ENCODE measurements at places on chromosomes 13 and 19. TPM values are rescaled to one million over a fixed set of nuclear protein-coding genes. Genes with fewer than 3 reads are reported as not detected.

DNA sequence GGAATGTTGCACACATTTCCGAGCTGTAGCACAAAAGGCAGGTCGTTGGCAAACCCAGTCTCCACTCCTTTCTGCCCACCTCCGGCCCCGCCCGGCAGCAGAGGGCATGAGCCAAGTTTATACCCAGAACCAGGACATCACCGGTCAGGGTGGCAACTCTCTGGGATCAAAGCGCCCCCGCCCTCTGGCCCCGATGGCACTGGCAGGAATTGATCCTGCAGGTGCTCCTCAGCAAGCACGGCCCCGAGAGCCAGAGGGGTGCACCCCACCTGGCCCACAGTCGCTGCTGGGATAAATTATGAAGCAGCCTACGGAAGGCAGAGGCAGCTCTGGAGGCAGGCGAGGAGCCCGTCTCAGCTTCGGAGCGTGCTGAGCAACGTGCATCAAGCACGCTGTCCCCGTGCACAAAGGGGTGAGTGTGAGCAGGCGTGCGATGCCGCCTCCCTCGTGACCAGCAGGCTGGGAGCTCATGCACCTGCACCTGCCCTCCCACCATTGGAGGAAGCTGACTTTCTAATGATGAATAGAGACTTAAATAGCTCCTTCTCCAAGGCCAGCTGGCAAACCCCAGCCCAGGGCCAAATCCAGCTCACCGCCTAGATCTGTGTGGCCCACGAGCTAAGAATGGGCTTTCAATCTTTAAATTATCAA is 25.7 kb downstream of the SHC2 start:
- DNase-seq = no peak

Gene LHB
- not detected for total RNA-seq

DNA sequence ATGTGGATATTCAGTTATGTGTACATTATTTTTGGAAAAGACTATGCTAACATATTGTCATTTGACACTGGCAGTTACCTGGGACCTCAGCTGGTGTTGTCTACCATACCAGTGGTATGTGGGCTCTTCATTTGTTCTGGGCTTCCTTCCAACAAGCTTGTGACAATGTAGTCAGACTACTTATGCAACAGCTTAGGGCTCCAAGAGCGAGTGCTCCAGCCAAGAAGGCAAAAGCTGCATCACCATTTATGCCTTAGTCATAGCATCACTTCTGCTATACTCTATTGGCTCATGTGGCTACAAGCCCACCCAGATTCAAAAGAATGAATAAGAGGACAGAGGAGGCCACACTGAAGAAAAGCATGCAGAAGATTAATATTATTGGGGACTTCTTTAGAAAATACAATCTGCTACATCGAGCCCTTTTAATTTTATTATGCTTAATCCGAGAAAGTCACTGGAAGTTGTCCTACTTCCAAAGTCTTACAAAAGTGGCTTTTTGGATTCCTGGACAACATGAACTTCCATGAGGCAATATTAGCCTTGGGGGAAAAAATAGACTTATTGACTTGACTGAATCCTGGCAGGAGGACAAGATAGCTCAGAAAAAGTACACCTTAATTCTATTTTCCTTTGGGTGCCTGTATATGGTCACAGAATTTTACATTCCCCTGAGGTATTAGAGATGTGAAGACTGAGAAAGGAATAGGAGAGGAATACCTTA is 529.4 kb upstream of the HTR2A start:
- no peak for DNase-seq

Gene COX6B2
- 0.20 TPM for total RNA-seq

DNA sequence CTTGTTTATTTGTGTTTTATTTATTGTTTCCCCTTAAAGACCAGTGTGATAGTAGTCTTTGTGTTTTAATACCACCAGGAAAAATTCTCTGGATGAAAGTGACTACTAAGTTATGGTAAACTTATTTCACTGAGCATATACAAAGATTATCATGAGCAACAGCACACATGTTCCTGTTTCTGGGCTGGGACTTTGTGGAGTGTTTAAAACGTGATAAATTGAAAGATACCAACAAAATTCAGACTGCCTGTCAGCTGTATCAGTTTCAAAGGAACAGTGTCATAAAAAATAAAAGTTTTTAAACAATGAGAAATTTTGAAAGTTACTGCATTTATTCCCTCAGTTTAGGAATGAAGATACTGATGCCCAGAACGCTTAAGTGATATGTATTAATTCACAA is 259.4 kb downstream of the DACH1 start:
- no peak for DNase-seq

Gene C19orf18
- total RNA-seq = not detected

DNA sequence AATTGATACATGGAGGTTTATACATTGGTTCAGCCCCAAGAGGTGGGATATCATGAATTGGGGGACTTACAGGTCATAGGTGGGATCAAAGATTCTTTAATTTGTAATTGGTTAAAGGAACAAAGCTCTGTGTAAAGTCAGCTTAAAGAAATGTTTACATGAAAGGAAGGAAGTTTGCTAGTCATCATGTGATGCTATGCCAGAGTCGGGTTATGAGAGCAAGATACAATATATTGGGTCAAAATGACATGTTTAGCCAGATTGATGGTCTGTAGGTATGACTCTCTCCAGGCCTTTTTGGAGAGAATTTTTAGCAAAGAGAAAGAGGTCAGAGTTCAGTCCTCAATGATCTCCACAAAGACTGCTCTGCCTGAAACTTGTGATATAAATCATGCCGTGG is 5.3 kb upstream of the CYSLTR2 start:
- no peak for DNase-seq

GRCh38 chr13:53237696-53238095 is 209.1 kb downstream of the OLFM4 start:
- DNase-seq = no peak

DNA sequence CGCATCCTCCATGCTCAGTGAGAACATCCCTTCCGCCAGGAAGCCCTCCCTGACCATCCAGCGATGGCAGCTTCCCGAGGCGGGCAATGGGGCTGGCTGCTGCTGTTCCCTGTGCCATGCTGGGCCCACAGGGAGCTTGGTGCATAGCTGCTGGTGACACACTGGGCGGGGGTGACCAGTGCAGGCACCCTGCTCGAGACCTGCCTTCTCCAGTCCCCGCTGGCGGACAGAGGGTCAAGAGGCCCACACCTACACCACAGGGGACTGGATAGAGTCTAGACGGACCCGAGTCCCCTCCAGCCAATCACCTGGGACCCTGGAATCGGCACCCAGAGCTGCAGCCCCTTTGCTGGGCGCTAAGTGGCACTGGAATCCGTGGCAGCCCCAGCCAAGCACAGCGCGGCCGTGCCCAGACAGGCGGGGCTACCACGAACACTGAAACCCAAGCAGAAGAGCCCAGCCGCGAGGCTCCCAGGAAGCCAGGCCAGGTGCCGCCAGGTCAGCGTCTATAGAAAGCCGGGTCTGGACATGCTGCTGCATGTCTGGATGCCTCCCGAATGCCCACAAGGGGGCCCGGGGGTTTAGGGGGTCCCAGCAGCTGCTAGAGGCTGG is 9.0 kb upstream of the TBXA2R start:
- no peak for DNase-seq

Gene LYPD3
- total RNA-seq = 4.6 TPM

DNA sequence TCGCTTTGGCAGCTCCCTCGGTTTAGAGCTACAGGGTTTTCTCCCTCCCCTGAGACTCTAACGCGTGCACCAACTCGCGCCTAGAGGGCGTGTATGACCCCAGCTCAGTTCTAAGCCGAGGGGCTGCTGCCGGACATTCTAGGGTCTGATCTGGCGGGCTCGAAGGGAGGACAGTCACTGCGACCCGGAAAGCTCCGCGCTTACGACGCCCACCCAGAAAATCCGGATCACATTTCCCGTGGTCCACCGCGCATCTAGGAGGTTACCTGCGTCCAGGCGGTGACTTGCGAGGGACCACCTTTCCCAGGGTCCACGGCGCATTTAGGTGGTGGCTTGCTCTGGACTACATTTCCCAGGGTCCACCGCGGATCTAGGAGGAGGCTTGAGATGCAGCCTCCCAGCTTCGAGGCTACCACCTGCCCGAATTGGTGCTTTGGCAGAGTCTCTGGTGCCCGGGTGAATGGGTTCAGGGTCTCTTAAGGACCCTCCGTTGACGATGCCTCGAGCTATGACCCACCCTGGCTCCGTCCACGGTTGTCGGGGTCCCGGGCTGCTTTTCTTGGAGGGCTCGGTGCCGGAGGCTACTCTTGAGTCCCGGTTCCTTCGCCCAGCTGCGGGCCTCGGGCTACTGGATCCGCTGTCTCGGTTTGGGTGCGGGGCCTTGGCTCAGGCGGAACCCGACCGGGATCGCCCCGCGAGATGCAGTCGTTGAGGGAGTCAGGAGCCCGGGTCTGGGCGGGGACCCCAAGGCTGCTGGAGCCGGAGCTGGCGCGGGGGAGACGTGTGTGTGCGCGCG is 30.5 kb downstream of the ZNF146 start:
- no peak for DNase-seq

Gene BRME1
- 14.4 TPM for total RNA-seq

DNA sequence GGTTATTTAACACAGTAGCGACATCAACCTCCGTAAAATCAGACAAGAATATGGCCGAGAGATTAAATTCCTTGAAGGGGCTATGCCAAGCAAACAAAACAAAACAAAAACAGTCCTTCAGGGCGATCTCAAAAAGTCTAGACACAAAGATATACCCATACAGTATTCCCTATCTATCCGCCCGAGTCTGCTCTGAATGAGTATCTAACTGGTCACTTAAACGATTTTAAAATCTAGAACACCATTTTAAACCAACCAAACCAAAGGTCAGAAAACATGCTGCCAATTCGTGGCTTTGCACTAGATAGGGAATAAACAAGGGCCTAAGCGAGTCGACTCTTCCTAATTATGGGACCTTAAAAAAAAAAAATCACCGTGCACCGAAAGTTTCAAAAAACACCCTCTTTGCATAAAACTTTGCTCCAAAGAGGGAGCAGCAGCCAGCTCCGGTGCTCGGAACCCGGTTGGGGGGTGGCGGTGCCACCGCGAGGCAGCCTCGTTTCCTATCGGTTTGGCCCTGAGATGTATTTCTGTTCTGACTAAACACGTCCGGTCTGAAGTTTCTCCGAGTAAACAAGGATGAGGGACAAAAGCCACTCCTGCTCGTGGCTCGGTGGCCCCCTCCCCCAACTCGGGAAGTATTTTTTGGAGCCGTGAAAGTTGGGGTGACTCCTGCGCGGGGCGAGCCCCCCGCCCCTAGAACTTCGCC is 1.8 kb downstream of the HMGB1 start:
- DNase-seq = peak; percentile 69

Gene PALM3
- 2.3 TPM for total RNA-seq

DNA sequence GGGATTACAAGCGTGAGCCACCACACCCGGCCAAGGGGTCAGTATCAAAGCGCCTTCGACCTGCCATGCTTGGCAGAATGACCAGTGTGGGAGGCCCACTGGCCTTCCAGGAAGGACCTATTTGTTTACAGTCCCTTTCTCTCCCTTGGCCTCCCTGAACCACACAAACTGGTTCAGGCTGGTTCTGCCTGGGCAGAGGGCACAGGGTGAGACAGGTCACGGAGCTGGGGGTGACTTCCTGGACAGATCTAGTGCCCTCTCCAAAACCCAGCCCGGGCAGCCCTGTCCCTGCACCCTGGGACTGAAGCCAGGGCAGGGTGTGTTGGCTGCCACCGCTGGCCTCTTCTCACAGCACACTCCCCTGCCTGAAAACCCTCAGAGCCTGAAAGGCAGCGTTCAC is 11.3 kb downstream of the PLEKHF1 start:
- DNase-seq = no peak

DNA sequence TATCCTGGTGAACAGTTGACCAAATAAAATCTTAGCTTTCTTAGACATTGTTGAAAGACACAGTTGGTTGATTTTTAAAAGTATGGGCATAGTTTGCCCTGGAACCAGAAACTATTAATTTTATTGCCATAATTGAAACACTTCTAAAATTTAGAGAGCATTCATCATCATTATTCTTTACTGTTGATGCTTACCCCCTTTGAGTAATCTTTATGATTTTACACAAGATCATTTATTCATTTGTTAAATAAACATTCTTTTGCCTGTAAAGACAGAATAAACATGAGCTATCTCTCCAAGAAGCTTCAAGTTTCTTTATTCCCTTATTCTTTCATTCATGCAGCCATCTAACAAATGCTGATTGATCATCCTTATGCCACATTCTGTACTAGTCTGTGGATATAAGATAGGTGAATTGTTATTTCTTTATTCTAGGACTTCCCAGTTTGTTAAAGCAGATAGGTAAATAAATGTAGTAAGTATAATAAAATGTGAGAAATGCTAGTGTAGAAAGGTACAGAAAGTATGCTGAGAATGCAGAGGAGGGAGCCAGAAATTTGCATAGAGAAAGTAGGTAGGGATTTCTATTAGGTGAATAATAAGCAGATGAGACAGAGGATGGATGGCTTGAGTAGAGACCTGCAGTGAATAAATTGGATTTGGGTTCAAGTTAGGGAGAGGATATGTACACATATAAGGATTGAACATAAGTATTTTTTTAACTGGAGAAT is 8.2 kb downstream of the SERTM1 start:
- DNase-seq = no peak

Gene FFAR2
- 0.20 TPM for total RNA-seq

DNA sequence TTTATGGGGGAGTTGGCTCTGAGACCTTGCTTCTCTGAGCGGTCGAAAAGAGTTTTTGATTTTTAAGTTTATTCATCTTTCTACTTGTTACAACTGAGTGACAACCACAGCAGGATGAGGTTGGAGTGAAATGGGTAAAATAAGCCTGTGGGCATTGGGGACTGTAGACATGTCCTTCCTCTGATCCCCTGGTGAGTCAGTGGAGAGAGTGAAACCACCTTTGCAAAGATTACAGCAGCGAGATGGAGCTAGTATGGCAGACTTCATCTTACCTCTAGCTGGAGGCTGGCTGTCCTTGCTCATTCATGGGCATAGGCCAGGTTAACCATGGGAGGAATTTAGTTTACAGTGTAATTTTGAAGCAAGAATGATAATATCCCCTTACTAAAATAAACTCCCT is 30.9 kb upstream of the PSG9 start:
- no peak for DNase-seq

- no peak for DNase-seq
Measured at GRCh38 chr13:73240193-73240592, 181.4 kb downstream of the KLF5 start.

Gene ERICH4
- 2.3 TPM for total RNA-seq

Gene PNMA8B
- 1.0 TPM for total RNA-seq

- no peak for DNase-seq
Measured at GRCh38 chr19:18290302-18291018, 9.0 kb upstream of the JUND start.

Gene ZNF677
- 37.8 TPM for total RNA-seq

DNA sequence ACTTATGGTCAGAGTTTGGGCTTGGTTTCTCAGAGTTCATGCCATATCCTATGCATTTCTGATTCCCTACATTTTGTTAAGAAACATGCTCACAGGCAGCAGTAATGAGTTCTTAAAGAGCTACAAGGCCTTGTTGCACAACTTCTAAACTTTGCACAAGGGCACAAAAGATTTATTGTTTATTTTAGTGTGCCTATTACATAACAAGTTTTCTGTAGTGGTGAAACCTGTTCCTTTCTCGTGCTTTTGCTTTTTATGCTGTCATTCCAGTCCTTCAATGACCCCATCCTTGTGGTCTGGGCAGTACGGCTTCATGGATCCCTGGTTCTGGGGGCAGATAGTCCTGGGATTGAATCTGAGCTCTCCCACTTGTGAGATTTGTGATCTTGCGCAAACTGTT is 17.8 kb downstream of the ZNF507 start:
- DNase-seq = peak; percentile 34

Gene TLE6
- total RNA-seq = 4.7 TPM

Gene SIGLEC8
- 0.13 TPM for total RNA-seq

GRCh38 chr13:110265682-110266430 is 41.1 kb downstream of the COL4A1 start:
- no peak for DNase-seq

GRCh38 chr19:42281827-42282762 is 13.0 kb downstream of the CIC start:
- peak; percentile 78 for DNase-seq

Data from hepatocyte (in vitro differentiated cells).